ENCODE measurements at places on chromosomes 11 and 22. TPM values are rescaled to one million over a fixed set of nuclear protein-coding genes. Genes with fewer than 3 reads are reported as not detected.

DNA sequence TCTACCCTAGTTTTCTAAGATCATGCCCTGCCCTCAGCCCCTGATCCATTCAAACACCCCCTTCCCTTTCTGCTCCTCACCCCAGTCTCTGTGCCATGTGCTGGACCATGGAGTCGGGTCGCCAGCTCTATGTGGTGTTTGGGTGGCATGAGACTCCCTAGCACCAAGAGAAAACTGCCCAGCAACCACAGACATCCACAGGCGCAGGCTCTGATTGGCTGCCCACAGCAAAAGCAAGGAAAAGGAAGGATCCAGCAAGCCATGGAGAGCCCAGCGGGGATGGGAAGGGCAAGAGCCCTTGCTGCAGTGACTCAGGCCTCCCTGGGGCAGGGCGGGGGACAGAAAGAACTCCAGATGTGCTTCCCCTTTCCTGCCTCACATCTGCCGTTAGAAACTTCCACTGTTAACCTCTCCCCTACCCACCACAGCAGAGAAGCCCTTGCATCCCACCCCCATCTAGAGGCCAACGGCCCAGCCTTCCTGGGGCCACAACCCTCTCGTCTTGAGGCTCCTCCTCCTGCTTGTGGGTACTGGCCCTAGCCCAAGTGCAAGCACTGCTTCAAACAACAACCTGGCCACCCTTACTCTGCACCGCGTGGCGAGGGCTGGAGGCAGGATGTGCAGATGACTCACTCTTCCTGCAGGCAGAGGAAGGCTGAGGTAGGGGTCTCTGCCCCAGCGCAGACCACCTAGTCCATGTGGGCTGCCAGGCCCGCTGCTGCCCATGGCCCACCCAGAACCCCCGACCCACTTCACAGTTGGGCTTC, 9.7 kb upstream of the AHNAK start:
- DNase-seq, result peak; percentile 87

The NAALADL1 gene
- total RNA-seq, result 30.8 TPM

- DNase-seq, result no peak
Measured at GRCh38 chr11:108224911-108225786, 2.3 kb downstream of the ATM start.

DNA sequence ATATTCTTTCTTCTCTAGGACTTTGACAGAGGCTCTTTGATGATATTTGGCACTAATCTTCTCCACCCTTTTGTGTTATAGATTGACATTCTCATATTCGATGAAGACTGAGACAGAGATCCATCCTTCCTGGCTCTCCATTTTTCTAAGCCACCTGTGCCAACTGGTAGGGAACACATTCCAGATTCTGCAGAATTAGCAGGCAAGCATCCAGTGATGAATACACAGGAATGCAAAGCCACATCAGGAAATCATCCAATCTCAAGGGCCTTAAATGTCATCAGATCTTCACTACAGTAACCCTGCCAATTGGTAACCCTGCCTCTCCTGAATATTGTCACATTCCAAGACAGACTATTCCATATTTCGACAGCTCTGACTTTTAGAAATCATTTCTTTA, 718.4 kb upstream of the API5 start:
- no peak for DNase-seq

DNA sequence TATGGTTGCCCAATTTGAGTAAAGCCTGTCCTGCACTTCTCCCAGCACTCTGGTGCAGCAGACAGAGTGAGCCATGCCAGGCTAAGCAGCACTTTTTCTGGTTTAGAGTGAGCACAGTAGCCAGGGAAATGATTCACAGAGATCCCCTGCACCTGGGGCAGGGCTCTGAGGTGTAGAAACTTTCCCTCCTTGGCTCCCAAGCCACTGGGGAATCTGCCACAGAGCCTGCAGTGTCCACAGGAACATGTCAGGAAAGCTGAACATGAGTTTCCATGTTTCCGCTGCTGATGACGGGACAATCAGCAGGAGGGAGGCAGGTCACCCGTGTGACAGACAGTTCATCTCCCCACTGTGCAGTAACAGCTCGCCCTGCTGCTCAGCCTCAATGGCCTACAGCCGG, 429.9 kb upstream of the B3GAT1 start:
- DNase-seq, result no peak

DNA sequence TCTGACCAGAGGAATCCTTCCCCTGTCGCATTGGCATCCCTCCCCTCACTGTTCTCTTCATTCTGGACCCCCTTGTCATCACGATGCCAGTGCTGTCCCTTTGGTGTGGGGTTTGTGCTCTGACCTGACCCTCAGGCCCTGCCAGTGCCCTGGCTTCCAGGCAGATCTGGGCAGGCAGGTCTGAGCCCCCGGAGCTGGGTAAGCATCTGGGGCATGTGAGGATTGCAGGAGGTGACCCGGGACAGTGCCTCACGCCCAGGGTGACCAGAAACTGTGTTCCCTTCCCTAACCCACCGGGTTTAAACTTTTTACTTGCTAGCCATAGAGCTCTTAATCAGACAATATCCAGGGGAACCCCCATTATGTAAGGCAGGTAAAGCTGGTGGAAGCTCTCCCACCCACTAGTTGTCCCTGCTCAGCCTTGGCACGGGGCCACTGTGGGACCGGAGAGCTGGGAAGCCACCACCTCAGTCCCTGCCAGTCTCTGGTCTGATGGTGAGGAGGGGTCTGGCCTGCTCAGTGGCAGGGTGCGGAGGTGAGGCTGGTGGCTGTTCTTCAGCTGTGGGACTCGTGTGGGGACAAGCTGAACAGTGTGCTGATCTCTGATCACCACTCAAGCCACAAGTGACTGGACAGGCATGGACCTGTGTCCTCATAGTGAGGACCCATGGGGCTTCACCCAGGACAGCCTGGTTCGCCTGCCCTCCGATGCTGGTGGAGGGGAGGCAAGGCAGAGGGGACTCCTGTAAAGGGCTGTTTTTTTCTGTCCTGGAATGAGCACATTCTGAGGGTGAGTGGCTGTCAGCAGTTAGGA, 38.0 kb downstream of the BCR start:
- DNase-seq, result no peak

GRCh38 chr11:109033627-109034338, 368.9 kb downstream of the DDX10 start:
- DNase-seq, result no peak

The LIMK2 gene
- total RNA-seq, result 88.0 TPM

The OR56A1 gene
- not detected for total RNA-seq

The UBQLN3 gene
- not detected for total RNA-seq

DNA sequence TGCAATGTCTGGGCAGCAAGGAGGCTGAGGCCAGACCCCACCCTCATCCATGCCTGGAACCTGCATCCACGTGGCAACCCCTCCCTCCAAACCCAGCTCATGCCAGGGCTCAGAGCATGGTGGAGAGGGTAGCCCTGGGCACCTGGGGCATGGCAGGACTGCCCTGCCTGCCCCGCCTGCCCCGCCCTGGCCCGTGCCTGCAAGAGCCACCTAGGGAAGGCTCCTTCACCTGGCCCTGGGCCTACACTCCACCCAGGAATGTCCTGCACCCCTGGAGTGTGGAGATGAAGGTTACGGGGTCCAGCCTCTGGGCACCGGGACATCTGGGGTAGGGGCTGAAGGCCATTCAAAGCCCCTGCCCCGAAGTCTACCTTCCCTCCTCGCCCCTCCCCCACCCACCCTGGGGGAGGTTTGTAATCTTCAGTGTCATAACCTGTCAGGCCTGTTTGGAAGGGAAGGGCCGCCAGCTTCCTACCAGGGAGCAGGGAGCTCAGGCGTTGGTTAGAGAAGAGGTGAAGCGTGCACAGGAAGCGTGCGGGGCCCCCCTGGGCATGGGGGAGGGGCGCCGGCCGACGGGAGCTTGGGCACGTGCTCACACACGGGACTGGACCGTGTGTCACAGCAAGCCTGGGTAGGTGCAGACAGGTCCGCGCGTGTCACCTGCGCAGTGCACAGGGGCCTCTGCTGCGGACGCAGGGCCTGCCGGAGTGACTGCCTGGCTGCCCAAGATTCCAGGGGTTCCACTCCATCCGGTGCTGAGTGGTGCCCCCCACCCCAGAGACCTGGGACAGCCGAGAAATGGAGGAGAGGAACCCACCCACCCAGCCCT, 30.7 kb upstream of the TH start:
- peak; percentile 85 for DNase-seq

GRCh38 chr22:49306632-49307480, 520.8 kb downstream of the BRD1 start:
- DNase-seq, result peak; percentile 13

DNA sequence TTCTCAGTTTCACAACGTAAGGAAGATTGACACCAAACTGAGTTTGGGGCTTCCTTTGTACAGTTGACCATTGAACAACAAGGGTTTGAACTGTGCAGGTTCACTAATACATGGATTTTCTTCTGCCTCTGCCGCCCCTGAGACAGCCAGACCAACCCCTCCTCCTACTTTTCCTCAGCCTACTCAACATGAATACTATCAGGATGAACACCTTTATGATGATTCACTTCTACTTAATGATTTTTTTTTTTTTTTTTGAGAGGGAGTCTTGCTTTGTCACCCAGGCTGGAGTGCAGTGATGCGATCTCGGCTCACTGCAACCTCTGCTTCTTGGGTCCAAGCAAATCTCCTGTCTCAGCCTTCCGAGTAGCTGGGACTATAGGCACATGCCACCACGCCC, 14.6 kb downstream of the RBM4 start:
- no peak for DNase-seq
